ENCODE measurements at places on chromosomes 3 and 15. TPM values are rescaled to one million over a fixed set of nuclear protein-coding genes. Genes with fewer than 3 reads are reported as not detected.

Gene SPINT1
- total RNA-seq = 0.26 TPM

Gene RASA2
- total RNA-seq = 9.2 TPM

Gene HESX1
- 0.56 TPM for total RNA-seq

Gene CD80
- 0.13 TPM for total RNA-seq

Gene SMAD6
- 55.4 TPM for total RNA-seq

Gene GOLGA6D
- not detected for total RNA-seq

Gene EXD1
- total RNA-seq = not detected

Gene LMAN1L
- 0.25 TPM for total RNA-seq

Gene GOLGA6L10
- total RNA-seq = 0.13 TPM

Gene EIF1B
- total RNA-seq = 10.8 TPM

Gene RAB11A
- 286 TPM for total RNA-seq

Gene TP63
- total RNA-seq = 0.12 TPM

Gene PLSCR4
- 99.1 TPM for total RNA-seq

Gene IL5RA
- total RNA-seq = not detected

Gene SCAANT1
- not detected for total RNA-seq

Gene TAGLN3
- total RNA-seq = not detected

Gene BOC
- total RNA-seq = 5.0 TPM

Gene PARP6
- total RNA-seq = 15.5 TPM

Gene RASSF1
- total RNA-seq = 30.3 TPM

Gene PPP1R14D
- not detected for total RNA-seq

Gene ARRDC4
- total RNA-seq = 4.4 TPM

Gene THSD4
- 21.9 TPM for total RNA-seq

Gene LDHAL6B
- not detected for total RNA-seq

Gene DUOXA2
- total RNA-seq = not detected

Gene LYZL4
- not detected for total RNA-seq

Gene SAMD7
- total RNA-seq = not detected

Gene ZBTB47
- total RNA-seq = 42.4 TPM

Gene CIB2
- total RNA-seq = 1.6 TPM

Gene ZNF502
- 5.2 TPM for total RNA-seq

Gene TERC
- 36.7 TPM for total RNA-seq

Gene CHRNA7
- total RNA-seq = 5.3 TPM

Gene ZNF619
- 5.3 TPM for total RNA-seq

Gene DUOXA1
- not detected for total RNA-seq

Gene ZSCAN29
- total RNA-seq = 17.3 TPM

Gene NEK10
- 26.4 TPM for total RNA-seq

Gene SHF
- total RNA-seq = 1.4 TPM

Gene HACL1
- 19.7 TPM for total RNA-seq

Gene LHFPL4
- total RNA-seq = not detected

Gene ARGFX
- total RNA-seq = not detected

Gene TICRR
- 1.2 TPM for total RNA-seq

Gene CFAP100
- not detected for total RNA-seq

Gene PARP9
- total RNA-seq = 27.0 TPM

Gene GABRR3
- not detected for total RNA-seq

Gene IL17RE
- 3.5 TPM for total RNA-seq
